ENCODE measurements at places on chromosomes 13 and 19.

- DNase-seq, result no peak
Observed at GRCh38 chr19:1173159-1173844, 766 bp downstream of the SBNO2 start.

DNA sequence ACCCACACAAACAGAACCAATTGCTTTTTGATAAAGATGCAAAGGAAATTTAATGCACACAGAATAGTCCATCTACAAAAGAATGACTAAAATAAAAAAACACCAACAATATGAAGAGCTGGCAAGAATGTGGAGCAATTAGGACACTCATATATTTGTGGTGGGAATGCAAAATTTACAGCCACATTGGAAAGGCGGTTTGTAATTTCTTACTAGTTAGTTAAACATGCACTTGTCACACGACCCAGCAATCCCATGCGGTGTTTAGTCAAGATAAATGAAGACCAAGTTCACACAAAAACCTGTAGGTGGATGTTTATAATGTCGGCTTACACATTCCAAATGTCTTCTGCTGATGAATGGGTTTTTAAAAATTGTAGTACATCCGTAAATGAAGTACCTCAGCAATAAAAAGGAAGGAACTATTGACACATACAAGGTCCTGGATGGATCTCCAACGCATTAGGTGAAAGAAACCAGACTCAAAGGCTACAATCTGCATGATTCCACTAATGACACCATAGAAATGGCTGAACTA, 5.2 kb downstream of the GRTP1 start:
- no peak for DNase-seq

DNA sequence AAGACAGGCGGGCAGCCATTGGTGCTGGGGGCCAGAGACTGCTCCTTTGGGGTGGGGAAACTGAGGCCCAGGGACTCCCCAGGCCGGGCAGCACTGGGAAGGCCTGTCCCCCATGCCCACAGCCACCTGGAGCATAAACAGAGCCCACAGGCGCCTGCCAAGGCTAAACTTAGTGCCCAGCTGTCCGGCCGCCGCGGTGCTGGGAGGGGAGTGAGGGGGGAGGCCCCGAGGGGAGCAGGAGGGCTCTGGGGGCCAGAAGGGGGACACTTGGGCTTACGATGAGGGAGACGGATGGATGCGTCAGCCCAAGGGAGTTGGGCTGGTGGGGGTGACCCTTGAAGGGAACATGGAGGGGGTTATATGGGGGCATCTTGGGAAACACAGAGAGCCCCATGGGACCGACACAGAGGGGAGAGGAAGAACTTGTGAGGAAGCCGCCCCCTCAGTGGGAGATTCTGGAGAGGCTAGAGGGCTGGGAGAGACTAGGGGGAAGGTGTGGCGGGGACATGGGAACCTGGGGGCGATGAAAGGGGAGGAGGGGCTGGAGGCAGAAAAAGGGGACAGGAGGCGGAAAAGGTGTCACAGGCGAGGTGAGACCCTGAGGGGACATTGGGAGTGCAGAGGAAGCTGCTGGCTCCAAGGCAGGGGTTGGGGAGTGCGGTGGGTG, 2.2 kb downstream of the CERS1 start:
- DNase-seq, result no peak

- DNase-seq, result no peak
Observed at GRCh38 chr19:8352134-8352827, 9.2 kb upstream of the KANK3 start.

- no peak for DNase-seq
Observed at GRCh38 chr13:51823863-51824262, 19.9 kb upstream of the DHRS12 start.

- no peak for DNase-seq
Observed at GRCh38 chr13:26502826-26503225, 54.7 kb upstream of the WASF3 start.

- DNase-seq, result no peak
Observed at GRCh38 chr19:4291184-4291732, 10.9 kb downstream of the TMIGD2 start.

- no peak for DNase-seq
Observed at GRCh38 chr19:56153507-56153906, 12.4 kb downstream of the ZNF444 start.

DNA sequence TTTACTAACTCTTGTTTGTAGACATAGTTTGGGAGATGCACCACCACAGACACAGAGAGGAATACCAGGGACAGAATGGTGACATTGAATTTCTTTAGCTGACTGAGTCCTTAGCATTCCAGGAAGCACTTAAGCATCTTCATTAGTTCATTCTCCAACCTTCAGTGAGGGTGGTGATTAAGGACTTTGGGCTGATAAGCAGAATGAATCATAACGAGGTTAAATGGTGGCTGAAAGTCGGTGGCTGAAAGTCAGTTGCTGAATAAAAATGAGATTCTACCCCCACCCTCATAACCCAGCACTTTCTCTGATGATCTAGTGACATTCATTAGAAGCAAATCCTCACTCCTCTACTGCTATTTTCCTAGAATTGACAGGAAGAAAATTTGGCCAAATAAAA, 10.6 kb downstream of the PCDH8 start:
- no peak for DNase-seq

DNA sequence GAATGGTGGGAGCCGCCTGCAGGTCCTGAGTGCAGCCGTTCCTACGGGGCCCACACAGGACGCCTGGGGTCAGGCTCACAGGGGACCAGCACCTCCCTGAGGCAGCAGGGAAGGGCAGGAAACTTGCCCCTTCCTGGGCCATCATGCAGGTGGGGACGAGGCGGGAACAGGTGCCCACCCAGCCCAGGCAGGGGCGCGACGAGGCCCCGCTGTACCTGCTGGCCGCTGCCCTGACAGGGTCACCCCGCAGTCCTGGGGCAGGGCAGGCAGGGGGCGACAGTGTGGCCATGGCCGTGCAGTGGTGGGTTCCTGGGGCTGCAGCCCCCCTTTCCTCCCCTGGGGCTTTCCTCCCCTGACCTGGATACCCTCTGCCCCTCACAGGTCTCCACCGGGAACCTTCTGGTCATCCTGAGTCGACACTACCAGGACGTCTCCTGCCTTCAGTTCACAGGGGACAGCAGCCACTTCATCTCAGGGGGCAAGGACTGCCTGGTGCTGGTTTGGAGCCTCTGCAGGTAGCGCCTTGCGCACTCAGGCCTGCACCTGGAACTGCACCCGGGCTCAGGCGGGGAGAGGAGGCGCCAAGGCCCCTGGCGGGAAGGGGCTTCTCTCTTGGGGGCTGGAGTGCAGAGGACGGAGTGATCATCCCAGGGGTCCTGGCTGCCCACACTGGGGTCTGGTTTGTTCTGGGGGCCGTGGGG, 5.4 kb downstream of the WDR18 start:
- DNase-seq, result no peak

GRCh38 chr13:38147050-38147449, 202.6 kb upstream of the UFM1 start:
- no peak for DNase-seq

DNA sequence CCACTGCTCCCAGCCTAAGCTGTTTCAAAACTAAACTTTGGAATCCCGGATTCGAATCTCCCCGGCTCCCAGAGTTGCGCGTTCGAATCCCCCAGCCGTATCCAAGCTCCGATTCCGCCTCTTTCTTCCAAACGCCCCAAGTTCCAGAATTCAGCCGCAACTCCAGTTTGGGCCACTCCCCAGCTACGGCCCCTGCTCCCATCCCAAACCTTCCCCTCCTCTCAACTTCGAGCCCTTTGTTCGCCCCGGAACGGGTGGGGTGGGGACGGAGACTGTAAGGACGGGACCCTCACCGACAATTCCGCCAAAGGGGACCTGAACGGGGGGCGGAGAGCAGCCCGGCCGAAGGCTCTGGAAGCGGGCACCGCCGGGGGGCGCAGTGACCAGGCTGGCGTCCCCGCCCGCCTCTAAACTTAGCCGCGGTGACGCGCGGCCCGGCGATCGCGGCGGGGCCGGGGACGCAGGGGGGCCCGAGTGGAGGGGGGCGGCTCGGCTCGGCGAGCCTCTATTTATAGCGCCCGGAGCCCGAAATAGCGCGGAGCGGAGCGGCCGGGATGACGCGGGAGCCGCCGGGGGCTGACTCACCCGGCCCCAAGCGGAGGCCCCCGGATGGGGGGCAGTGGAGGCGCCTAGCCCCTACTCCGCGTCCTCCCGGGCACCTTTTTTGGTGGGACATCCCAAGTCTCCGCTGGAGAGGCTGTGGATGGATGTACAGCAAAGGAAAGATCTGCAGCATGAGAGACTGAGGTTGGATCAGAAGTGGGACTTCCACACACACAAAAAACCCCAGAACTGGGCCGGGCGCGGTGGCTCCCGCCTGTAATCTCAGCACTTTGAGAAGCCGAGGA, 4.9 kb upstream of the ERCC1 start:
- DNase-seq, result no peak
